ENCODE measurements at places on chromosomes 2 and 18. TPM values are rescaled to one million over a fixed set of nuclear protein-coding genes. Genes with fewer than 3 reads are reported as not detected.

GRCh38 chr2:8680822-8681760 is 765 bp upstream of the ID2 start:
- peak; percentile 32 for DNase-seq

NOSTRIN gene
- 7.5 TPM for total RNA-seq

DSC1 gene
- 0.53 TPM for total RNA-seq

PLA2R1 gene
- total RNA-seq: 3.9 TPM

DNA sequence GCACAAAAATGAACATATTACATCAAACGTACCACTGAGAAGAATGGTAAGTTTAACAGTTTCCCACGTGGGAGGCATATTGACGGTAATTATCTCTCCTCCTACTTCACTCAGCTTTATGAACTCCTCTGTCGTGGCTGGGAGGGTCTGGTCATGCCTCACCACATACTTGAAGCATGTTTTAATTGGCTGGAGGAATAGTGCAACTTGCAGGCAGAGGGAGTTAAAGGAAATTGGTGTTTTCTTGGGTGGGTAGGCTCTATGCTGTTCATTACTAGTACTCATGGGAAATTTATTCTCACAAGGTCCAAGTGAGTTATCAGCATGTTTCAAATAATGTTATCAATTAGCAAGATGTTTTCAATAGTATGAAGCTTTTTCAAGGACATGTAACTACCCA is 767.0 kb downstream of the PLCL1 start:
- no peak for DNase-seq

GRCh38 chr18:53101536-53102105 is 761.6 kb downstream of the DCC start:
- DNase-seq: no peak

GRCh38 chr2:226187616-226188015 is 612.0 kb downstream of the IRS1 start:
- no peak for DNase-seq

DNA sequence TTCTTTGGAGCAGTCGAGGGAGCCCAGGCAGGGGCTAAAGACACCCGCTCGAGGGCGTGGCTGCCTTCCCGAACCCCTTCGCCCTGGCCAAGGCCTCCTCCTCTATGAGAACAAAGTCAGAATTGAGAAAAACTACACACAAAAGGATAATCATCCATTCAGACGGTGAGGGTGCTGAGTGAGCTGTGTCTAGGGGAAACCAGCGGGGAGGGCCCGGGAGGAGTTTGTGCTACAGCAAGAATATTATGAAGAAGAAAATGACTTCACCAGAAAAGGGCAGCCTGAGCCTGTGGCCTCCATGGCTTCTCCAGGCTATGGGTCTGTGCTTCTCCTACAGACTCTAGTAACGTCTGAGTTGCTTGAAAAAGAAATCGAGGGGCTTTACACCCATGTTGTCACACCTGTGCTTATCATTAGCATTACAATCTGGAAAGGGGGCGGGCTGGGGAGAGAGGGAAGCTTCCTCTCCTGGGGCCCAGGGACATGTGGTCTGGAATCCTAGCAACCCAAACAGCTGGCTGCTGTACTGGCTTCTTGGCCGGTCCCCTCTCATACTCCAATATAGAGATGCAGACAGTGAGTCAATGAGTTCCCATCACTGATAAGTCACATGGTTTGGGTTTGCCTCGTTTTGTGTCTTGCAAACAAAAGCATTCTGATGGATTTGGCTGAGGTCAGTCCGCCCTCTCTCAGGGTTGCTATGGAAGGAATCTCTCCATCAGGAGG is 52.0 kb upstream of the ARL4C start:
- DNase-seq: no peak

DNA sequence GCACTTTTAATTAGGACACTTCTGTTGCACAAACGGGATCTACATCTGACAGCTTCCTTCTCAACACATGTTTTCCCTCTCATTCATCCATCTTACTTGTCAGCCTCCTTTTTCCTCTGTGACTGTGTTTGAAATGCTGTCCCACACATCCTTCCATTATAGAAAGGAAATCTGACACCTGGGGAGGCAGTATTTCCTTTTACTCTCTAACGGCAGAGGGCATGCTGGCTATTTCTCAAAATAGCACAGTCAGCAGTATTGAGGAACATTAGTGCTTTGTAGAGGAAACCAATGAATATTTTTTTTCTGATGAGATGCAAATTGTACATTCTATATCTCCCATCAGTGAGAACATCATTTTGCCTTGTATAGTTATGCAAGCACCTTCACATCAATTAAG is 668.7 kb downstream of the SLC4A3 start:
- DNase-seq: no peak

DNA sequence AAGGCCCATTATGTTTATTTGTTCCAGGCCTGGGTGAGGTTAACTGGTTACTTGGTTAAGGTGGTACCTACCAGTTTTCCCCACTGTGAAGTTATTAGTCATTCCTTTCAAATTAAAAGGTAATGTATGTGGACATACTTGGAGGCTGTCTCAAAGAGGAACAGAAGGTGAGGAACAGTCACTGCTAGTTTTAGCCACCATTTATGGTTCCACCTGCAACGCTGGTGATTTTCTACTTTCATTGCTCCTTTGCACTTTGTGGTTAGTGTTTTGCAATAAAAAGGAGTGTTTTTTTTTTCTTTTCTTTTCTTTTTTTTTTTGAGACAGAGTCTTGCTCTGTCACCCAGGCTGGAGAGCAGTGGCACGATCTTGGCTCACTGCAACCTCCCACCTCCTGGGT is 6.1 kb upstream of the ST6GAL2 start:
- DNase-seq: no peak

DNA sequence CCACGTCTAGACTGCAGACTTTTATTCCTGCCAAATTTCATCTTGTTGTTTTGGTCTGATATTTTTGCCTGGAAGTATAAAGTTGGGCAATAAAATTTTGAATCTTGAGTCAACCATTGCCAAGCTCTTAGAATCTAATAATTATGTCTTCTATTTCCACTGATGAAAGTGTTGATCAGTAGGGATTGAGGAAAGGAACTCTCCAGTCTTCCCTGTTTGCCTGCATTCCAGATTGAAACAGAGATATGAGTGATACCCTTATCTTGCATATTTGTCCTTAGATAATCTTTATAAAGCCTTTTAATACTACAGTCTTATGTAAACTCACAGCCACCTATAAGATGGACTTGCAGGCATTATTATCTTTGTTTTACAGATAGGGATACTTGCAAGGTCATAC is 45.5 kb upstream of the UBE2E3 start:
- no peak for DNase-seq

GRCh38 chr18:70382017-70382416 is 93.2 kb downstream of the SOCS6 start:
- DNase-seq: no peak

DNA sequence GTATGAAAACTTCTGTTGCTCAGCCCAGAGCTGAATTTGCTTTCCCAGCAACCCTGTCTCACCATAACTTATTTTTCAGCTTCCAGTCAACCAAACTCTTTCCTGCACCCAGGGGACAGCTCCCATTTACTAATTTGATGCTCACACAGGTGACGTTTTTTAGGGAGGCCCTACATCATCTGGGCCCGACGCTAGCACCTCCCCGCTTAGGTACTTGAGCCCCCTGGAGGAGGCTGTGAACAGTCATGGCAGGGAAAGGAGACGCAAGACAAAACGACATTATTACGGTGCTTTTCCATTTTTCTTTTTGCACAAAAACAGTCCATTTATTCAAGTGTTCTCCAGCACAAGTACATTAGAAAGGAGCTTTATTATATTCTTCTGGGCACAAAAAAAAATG is 59.2 kb upstream of the POMC start:
- DNase-seq: no peak

DNA sequence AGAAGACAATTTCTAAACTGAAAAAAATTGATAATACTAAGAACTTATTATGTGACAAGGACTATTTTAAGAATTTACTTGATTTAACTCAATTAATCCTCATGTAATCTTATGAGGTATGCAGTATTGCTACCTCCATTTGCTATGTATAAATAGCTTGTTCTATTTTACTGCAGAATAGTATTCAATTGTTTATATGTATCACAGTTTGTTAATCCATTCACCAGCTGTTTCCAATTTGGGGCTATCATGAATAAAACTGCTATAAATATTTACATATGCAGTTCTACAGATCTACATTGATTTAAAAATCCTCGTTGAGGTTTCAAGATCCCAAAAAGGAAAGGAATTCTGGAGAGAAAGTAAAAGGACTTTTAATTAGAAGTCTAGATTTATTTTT is 54.8 kb upstream of the DOCK10 start:
- DNase-seq: no peak

DNA sequence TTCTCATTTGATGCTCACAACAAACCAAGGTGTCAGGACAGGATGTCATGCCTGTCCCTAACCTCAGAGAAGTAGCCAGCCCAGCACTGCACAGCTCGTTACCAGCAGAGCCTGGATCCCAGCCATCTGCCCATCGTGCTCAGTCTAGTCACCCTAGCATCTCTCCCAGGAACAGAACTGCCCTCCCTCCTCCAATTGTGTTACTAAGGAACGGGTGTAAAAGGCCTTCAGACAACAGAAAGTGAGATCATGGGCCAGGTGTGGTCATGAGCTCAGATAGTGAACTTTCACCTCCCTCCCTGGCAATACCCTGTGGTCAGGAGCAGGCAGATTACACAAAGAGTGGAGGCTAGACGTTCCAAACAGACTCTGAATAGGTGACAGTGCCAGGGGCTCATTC is 111.8 kb upstream of the PPP1CB start:
- no peak for DNase-seq

DNA sequence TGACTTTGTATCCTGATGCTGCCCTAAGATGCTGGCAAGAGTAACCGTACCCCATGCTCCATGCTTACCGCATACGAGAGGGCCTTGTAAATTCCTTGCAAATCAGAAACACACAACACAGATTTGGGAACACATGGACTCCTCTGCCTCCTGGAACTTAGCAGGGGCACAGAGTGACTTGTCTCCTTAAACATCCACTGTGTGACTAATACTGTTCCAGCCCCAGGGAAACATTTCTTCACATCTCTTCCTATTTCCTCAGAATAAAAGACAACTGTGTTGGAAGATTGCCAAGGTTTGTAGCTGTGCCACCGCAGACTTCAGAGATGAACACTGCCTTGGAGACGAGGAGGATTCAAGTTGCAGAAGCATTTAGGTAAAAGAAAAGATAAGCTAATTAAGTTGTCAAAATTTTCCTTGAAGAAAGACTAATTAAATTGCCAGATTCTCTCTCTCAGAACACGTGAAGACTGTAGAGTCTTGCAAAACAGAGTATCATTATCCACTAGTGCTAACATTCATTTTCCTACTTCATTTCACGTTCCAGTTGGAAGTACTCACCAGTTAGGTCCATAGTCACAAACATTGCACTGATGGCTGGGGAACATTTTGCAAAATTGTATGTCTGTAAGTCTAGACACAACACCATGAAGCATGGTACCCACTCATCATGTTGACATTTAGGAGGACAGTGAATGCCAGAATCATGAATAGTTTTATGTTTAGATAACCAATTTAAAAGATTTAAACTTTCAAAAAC is 188.8 kb downstream of the TSN start:
- DNase-seq: no peak

DNA sequence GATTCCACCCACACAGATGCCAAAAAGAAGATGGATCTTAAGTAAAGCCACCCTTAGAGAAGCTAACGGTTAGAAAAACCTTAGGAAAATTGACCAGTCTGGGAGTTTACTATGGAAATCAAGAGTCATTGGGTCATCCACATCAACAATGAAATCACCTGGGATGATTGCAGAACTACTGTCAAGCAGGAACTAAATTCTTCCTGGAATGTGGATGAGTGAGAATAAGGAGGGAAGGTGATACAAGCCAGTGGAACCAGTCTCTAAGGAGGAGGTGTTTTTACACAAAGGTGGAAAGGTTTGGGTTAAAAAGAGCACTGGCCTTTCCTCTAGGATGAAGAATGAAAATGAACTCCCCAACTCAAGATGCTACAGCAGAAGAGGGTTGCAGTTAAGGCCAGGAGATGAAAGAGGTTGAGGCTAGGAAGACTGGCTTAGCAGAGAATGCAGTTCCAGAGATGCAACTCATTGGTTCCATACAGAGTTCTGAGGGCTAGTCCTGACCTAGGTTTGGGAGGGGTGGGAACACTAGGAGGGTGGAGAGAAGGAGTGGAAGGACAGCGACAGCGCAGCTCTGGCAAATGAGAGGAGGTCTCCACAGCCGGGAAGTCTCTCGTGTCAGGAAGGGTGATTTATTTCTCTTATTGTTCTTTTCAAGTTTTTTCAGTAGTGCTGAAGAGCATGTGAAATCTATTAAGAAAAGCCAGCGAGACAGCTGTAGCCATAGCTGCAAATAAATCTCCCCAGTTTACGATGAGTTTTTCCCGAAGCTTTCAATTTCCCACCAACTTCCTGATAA is 27.7 kb upstream of the KDM3A start:
- DNase-seq: no peak

KCNJ13 gene
- 0.17 TPM for total RNA-seq

DNA sequence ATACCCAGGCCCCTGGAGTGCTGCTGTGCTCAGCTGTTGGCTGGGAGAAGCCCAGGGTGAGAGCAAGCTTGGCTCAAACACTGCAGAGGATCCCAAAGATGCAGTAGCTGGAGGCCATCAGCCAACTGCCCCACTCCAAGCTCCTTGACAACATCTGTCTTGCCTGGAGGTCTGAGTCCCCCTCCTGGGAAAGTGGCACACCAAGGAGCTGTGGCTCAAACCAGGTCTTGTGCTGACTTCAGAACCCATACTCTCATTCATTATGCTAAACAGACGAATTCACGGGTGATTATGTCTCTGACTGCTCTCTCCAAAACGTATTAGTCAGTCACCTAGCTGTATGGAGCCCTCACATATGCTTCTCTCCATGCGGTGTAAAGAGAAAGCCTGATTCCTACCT is 206.1 kb downstream of the TTC32 start:
- DNase-seq: no peak

DNA sequence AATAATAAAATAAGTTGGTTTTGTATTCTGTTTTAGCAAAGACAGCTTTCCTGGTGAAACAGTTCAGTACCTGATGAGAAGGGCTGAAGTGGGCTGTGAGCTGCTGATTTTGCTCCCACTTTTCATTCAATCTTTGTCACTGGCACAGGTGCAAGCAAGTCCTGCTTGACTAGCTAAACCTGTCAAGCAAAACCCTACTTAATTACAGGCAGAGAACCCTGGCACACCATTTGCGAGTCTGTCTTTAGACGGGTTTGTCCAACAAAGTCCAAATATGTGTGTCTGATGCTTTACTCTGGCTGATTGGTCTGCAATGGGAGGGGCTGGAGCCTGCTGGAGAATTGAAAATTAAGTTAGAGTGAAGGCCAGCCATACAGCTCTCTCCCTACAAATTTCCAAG is 267.2 kb downstream of the EPHA4 start:
- DNase-seq: no peak

- DNase-seq: no peak
Measured at GRCh38 chr2:126828491-126828890, 70.2 kb upstream of the TEX51 start.

DNA sequence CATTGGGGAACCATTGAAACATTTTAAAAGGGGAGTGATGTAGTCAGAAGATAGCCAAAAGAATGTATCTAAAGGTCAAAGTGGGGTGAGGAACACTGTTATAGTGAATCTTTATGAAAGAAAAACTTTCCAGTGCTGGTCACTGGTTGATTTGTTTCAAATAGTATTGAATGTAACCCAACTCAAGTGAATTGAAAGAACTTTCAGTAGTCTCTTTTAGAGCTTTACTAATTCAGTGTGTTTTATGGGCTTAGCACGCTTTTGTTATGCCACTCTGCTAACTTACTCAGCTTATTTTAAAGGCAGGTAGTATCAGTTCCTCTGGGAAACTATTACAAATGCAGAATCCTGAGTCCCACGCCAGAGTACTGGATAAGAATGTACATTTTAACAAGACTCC is 57.3 kb downstream of the GTF2A1L start:
- no peak for DNase-seq

GRCh38 chr2:15827001-15827400 is 113.3 kb upstream of the MYCN start:
- DNase-seq: no peak

ASIC4 gene
- total RNA-seq: 6.9 TPM

Measured in dorsolateral prefrontal cortex (tissue), 122 donors.